ENCODE measurements at places on chromosomes 7 and 10.

- DNase-seq: no peak
Measured at GRCh38 chr10:46001187-46001756, 29.0 kb downstream of the TIMM23 start.

GRCh38 chr7:9782275-9782674, 1191.4 kb upstream of the PHF14 start:
- DNase-seq: no peak

DNA sequence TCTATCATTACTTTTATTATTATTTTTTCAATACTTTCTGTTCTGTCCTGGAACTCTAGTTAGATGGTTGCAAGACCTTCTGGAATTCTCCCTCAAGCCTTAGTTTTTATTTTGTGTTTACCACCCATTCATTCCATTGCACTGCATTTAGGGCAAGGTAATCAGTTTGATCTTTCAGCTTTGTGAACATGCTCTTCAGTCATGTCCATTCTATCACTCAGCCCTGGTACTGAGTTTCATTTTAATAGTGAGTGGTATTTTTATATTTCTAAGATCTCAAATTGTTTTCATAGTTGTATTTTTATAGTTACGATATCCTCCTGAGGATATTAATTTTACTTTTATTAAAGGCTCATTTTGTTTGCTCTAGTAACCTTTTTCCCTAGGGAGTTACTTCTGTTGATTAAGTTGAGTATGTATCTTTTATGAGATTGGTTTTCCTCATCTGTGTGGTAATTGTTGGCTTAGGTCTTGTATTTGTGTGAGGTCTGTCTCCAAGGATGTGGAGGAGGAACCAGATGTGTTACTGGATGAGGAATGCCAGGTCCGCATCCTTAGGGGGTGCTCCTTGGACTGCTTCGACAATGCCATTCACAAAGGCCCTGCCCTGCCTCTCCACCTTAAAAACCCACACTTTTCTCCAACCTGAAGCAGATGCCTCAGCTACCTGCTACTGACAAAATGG, 46.7 kb upstream of the RAB18 start:
- DNase-seq: no peak

GRCh38 chr7:150361807-150362621, 6.6 kb upstream of the REPIN1 start:
- no peak for DNase-seq

- no peak for DNase-seq
Measured at GRCh38 chr7:30278849-30279652, 5.3 kb upstream of the ZNRF2 start.

DNA sequence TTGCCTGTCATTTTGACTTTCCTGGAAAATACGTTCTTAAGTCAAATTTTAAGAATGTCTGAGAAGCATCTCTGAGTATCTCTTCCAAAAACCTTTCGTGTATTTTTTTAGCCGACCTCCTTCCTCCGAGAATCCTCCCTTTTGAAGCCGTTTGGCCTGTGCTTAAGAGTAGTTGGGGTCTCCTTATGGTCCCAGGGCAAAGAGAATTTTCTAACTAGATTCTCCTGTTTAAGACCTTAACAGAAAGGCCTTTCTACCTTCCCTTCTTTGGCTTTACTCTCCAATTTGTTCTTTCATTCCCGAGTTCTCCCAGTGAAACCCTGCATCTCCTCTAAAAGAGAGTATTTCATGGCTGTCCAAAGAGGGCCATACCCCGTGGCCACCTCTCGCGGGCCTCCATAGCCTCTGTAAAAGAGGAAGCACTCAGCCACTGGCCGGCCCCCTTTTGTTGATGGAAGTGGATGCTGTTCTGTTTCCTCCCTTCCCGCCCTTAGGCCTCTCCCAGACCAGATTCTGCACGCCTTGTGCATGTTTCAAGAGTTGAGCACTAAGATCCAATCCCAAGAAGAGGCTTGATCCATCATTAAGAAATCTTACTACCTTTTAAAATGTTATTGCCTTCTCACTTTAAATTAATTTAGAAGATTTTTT, 6.6 kb upstream of the FEZF1 start:
- DNase-seq: no peak

GRCh38 chr10:28680358-28680752, 3.0 kb downstream of the BAMBI start:
- DNase-seq: no peak

- DNase-seq: no peak
Measured at GRCh38 chr7:70523249-70523988, 608.5 kb upstream of the GALNT17 start.
